ENCODE measurements at places on chromosomes 11 and 22.

DNA sequence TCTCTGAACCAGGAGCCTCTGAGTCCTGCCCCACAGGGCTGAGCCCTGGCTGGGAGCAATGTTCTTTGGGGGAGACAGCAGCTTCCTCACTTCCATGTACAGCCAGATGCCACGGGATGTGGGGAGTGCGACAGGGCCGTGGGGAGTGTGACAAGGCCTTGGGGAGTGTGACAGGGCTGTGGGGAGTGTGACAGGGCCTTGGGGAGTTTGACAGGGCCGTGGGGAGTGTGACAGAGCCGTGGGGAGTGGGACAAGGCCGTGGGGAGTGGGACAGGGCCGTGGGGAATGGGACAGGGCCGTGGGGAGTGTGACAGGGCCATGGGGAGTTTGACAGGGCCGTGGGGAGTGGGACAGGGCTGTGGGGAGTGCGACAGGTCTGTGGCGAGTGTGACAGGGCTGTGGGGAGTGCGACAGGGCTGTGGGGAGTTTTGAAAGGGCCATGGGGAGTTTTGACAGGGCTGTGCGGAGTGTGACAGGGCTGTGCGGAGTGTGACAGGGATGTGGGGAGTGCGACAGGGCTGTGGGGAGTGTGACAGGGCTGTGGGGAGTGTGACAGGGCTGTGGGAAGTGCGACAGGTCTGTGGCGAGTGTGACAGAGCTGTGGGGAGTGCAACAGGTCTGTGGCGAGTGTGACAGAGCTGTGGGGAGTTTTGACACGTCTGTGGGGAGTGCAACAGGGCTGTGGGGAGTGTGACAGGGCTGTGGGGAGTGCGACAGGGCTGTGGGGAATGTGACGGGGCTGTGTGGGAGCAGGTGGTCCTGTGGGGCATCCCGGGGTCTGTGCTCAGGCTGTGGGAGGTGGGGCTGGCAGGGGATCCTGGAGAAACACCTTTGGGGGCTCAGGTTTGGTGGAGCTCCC lies 6.6 kb upstream of the KRTAP5-6 start:
- no peak for DNase-seq

GRCh38 chr22:37930270-37930951 lies 23.0 kb downstream of the C22orf23 start:
- DNase-seq = peak; percentile 76

DNA sequence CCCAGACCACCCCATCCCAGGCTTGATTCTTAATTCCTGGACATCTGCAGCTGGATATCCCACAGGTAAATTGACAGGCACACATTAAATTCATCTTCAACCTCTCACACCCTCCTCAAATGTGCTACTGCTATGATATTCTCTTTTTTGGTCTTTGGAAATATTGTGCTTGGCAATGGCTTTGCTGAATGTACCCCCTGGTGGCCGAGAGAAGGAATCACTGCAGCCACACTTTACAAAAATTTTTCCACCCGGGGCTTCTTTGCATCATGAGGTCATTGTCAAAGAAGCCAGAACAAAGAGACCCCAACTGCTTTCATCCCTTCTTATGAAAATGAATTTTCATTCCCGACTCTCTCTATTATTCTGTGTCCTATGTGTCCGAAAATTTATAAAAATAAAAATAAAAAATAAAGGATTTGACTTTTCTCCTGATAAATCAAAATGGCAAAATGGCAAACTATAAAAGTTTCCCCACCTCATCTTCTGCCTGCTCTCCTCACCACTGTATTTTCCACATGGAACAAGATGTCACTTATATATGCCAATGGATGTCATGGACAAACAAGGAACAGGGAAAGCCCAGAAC lies 15.0 kb upstream of the CYB5R2 start:
- DNase-seq = peak; percentile 68

DNA sequence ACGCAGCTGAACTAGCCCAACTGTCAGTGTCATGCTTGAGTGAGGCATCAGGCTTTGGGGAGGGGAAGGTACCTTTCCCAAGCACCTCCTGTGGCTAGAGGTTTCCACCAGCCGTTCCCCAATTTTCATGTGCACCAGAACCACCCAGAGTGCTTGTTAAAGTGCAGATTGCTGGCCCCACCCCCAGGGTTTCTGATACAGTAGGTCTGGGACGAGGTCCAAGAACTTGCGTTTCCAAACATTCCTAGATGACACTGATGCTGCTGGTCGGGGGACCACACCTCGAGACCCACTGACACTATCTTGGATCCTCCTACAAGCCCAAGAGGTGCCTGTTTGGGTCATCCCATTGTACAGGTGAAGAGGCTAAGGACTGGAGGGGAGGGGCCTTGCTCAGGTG lies 59.8 kb downstream of the PDE2A start:
- no peak for DNase-seq

DNA sequence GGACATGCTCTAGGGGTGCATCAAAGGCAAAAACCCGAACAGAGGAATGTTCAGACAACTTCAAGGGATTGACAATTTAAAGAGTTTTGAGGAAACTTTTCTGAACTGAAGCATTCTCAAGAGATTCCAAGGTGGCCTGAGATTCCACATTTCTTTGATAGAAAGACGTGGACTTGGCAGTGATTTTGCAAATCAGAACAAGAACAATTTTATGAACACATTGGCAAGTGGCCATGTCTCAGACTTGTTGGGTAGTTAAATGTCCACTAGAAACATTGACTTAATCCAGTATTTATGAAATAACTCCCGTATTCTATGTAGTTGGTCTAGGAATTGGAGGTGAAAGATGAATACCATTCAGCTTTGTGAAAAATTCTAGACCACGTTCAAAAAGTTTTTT lies 13.8 kb downstream of the NCAM1 start:
- no peak for DNase-seq

DNA sequence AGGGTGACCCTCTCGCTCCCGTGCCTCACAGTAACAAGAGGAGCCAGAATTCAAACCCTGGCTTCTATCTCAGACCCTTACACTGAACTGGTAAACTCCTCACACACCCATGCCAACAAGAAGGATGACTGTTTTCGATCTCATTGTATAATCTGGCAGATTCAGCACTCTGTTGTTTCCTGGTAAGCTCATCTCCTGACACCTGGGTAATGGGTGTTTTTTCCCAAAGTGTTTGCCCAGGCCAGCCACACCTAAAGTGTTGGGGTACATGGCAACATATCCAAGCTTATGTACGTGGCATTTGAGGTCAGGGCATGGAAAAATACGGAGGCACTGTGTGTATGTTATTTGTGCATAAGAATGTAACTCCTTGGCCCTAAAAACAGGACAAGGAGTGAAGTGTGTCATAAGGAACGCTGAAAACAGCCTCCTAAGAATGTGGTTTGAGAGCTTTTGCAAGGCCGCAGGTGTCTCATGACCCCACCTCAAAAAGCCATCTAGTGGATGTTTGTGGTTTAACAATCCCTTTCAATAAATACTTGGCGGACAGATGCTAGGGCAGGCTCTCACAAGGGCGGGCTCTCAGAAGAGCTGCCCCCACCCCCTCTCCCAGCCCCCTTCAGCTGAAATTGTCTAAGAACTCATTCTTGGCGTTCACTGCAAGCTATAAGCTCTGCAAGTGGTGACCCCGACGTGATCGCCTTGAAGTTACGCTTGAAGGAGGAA lies at the start of gene MS4A15:
Gene MS4A15, plus strand, starts transcription at position 561 of the 726 bp plus-strand sequence. CDS start 6,867 bp downstream, outside the sequence.
- no peak for DNase-seq

- DNase-seq = no peak
These were observed 5.6 kb downstream of the FBXO7 start for GRCh38 chr22:32480238-32480637.

GRCh38 chr11:27653990-27654758 lies 46.1 kb downstream of the BDNF start:
- DNase-seq = no peak

GRCh38 chr11:11973361-11973800 lies 35.0 kb downstream of the DKK3 start:
- DNase-seq = peak; percentile 88

Data from AG20443 (cell line).